Large intestine (tissue), 12 donors: ENCODE measurements at places on chromosomes 7 and 10. TPM values are rescaled to one million over a fixed set of nuclear protein-coding genes. Genes with fewer than 3 reads are reported as not detected.

DNA sequence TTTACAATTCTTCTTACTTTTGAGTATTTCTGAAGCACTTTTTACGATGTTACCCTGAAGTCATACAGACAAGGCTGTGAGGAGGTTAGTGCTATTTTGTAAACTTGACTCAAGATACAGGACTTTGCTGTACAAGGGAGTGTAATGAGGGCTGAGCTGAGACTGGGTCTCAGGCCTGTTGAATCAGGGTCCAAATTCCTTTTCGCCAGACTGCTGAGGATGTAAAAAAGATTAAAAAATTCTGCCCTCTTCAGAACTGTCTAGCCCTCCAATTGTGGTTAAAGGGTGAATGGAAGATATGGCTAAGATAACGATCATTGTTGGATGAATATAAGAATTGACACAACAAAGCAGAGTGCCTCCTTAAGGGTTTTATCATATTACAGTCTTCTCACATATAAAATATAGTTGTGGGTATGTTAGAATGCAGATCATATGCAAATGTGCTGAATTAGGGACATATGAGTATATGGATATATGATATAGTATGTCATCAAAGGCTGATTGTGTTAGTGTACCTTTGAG is 165.4 kb downstream of the SUGCT start:
- no peak for DNase-seq

GRCh38 chr10:110751850-110752249 is 107.7 kb downstream of the RBM20 start:
- no peak for DNase-seq

DNA sequence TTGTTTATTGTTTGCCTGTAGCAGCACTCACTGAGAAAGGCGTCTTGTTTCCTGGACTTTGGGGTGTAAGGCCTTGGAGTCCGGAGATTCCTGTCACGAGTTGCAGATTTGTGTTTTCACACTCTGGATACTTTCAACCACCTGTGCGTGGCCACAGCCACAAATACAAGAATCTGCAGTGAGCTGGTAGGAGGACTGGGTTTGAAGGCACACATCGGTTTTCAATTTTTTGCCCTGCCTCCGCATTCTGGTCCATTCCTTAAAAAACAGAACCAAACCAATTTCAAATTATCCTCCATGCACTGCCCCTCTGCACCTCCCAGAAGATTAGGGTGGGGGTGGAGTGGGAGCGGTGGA is 619 bp downstream of the EXOC4 start:
- peak; percentile 51 for DNase-seq

DNA sequence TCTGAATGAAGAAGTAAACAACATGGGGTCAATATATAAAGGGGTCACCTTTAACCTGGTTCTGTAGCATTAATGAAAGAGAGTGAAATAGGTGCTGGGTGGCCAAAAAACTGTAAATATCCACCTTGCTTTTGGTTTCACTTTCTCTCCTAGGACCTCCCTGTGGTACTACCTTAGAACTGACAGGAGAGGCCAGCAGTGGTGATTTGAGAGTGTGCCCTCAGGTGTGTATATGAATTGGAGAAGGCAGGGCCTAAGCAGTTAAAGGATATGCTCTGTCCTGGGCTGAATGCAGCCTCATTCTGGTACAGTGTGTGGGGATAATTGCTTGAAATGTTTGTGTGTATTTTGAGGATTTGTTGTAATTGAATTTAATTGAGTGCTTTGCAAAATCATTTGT is 62.0 kb downstream of the BBS9 start:
- DNase-seq = peak; percentile 34

- DNase-seq = no peak
These were observed 2.1 kb downstream of the DRGX start for GRCh38 chr10:49393757-49394156.

DNA sequence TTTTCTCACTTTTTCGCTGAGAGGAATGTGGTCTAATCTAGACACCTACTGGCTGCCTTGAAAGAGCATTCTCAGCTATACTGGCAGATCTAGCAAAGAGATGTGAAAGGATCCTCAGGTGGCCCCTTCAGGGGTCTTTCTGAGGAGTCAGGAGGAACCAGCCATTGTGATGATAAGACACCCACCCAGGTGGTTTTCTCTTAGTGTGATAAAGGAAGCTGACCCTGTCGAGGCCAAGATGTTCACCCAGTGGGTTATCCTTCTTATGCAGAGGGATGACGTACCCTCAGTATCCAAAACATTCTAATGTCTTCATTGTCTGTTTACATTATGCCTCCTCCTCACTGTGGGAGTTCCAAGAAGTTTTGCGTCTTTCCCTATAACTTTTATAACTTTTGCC is 98.3 kb upstream of the LRGUK start:
- no peak for DNase-seq

GRCh38 chr7:138029126-138029525 is 27.2 kb upstream of the CREB3L2 start:
- no peak for DNase-seq

GRCh38 chr7:2738766-2739549 is 51.0 kb downstream of the AMZ1 start:
- DNase-seq = no peak

- no peak for DNase-seq
These were observed 568.8 kb upstream of the FOXK1 start for GRCh38 chr7:4113271-4113670.

- DNase-seq = no peak
These were observed 968.4 kb downstream of the SORCS3 start for GRCh38 chr10:105609451-105609850.

GRCh38 chr7:106283831-106284713 is 711 bp downstream of the NAMPT start:
- peak; percentile 68 for DNase-seq

The SCIN gene
- polyA plus RNA-seq = 4.3 TPM

The TMEM213 gene
- polyA plus RNA-seq = 0.01 TPM

The GBX1 gene
- polyA plus RNA-seq = 0.07 TPM
